Stimulated activated CD4-positive, alpha-beta T cell treated with anti-CD3 and anti-CD28 coated beads, Interleukin-1b, Interleukin-23, amount 100 ng/mL, for 1 hour (primary cell): ENCODE measurements at places on chromosomes 1 and 21.

DNA sequence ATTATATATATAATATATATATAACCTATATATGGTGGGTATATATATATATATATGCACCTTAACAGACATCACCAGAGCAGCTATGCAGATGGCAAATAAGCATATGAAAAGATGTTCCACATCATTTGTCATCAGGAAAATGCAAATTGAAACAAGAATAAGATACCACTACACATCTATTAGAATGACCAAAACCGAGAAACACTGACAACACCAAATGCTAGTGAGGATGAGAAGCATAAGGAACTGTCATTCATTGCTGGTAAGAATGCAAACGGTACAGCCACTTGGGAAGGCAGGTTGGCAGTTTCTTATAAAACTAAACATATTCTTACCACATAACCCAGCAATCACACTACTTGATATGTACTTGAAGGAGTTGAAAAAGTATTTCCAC lies 219.8 kb upstream of the PRMT6 start:
- no peak for DNase-seq

DNA sequence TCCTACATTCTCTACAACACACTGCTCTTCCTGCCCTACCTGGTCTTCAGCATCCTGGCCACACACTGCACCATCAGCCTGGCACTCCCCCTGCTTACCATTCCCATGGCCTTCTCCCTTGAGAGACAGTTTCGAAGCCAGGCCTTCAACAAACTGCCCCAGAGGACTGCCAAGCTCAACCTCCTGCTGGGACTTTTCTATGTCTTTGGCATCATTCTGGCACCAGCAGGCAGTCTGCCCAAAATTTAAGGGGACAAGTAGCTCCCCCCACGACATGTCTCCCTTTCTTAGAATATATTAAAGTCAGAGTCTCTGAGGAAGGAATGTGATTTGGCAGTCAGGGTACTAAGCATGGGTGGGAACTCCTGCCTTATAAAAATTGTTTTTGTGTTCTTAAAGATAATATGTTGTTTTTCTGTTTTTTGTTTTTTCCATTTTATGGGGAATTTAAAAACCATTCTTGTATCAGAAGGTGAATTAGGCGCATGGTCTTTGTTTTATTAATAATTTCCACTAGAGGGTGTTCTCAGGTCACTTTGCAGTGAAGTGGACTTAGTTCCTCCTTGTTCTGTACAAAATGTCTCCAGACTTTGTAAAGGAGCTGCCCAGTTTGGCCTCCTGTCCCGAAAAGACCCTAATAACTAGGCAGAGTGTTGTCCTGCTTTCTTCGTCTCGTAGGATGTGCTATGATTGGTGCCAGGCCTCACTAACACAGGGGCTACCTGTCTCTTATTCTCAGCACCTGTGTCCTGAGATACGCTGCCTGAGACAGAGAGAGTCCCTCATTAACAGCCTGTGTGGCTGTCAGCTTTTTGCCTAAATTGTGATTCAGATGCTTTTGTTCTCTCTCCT lies 13.1 kb downstream of the UBIAD1 start:
- DNase-seq: no peak

DNA sequence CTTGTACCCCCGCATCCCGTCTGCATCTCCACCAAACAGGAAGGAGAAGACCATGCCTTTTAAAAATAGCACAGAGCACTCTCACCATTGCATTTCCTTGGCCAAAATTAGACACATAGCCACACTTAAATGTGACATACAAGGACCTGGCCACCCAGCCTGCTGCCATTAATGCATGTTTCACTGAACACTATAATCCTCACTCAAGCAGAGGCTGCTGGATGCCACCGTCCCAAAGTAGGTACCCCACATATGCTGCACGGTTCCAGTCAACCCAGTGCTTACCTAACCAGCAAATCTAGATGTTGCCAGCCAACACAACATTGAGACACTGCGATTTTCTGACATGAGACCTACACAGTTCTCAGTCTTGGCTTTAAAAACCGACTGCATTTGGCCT lies 107.7 kb downstream of the ADSS2 start:
- DNase-seq: no peak

GRCh38 chr21:26177187-26177586 lies 6.6 kb upstream of the APP start:
- DNase-seq: no peak

DNA sequence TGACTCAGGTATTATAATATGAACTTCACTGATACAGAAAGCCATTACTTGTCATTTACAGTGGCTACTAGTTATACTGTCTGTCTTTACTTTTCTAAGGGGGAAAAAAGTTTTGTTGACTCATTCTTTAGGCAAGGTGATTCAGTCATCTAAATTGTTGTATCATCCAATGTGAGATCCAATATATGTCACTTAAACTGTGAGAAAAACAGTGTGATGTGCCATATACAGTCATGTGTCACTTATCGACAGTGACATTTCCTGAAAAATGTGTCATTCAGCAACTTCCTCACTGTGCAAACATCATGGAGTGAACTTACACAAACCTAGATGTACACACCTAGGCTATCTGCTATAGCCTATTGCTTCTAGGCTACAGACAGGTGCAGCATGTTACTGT lies 57.6 kb downstream of the KCNK2 start:
- DNase-seq: no peak

- no peak for DNase-seq
These were observed 304.3 kb upstream of the PLD5 start for GRCh38 chr1:242828828-242829227.
